ENCODE measurements at places on chromosomes 6 and 20.

DNA sequence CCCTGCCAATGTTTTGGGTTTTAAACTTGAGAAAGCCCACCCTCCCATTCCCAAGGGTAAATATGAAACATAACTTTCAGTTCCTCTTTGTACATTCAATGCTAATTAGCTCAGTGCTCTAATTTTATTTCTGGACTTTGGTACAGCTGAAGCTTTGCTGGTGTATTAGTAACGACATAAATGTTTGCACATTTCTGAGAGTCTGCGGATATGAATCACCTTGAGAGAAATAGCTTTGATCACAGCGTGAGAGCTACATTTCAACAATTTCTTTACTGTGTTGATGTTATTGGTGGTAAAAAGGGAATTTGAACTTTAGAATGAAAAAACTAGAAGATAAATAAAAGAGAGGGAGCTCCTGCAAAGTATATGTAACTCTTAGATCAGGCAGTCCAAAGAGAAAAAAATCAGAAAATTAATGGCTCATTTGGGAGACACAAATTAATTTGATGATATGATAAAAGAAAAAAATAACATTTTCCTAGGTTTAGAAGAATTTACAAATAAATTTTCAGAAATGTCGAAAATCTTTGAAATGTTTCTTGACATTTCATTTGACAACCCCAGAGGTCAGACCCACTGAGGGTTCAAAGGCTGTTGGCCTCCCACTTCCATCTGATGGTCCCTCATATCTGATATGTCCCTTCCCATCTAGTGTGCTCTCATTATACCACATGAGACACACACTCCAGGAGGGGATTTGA is 38.5 kb upstream of the CAP2 start:
- DNase-seq, result no peak

GRCh38 chr6:8736156-8736895 is 301.0 kb upstream of the SLC35B3 start:
- no peak for DNase-seq

DNA sequence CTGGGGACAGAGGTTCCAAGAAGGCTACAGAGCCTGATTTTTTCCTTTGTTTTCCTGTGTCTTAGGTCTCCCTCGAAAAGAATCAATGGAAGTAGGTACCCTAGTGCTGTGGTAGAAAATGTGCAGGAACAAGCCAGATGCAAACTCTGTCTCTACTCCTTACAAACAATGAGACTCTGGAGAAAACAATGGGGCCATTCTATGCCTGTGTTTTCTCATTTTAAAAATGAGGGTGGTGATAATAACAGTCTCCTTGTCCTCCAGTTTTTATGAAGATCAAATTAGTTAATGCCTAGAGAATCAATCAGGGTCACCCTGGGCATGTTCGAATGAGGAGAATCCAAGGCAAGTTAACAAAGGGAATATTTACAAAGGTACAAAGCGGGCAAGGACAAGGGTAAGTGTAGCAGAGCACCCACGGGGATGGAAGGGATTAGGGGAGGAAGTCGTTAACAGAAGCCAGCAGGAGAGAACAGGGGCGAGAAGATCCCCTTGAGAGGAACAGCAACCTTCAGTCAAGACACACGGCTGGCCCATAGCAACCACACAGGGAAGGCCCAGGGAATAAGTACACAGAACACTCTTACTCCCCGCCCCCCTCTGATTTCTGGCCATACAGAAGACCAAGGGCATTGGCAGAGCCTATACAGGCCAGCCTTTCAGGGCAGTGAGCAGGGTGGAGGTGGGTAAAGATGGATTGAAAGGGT is 342.8 kb downstream of the PTPRT start:
- no peak for DNase-seq

DNA sequence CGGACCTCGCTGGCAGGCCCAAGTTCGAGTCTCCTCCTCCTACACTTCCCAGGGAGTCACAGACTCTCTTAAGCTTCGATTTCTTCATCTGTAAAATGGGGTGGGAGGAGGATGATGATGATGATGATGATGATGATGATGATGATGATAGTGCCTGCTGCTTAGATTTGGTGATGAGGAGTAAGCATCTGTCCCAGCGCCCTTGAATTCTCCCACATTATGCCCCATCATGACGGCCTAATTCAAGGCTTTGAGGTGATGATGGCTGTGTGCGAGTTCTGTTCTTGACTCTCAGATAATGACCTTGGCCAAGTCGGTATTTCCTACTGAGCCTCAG is 487 bp upstream of the KIAA1755 start:
- no peak for DNase-seq

- DNase-seq, result peak; percentile 65
These were observed 6.5 kb downstream of the C20orf202 start for GRCh38 chr20:1209447-1210387.

DNA sequence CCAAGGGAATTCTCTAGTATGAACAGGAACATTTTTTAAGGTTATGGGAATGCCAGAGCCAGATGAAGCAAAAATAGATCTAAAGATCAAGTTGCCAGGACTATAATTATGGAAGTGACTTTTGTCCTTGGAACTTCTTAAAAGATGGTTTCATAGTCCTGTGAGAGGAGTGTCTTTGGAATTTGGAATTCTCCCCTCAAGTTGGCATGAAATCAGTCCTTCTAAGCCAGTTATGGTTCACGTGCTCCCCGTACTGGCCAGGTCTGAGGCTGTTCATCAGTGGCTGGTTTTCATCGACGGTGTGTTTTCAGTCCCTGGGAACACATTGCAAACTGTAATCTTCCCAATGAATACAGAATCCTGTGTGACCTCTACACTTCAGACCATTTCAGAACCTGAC is 63.1 kb downstream of the VGLL2 start:
- no peak for DNase-seq

DNA sequence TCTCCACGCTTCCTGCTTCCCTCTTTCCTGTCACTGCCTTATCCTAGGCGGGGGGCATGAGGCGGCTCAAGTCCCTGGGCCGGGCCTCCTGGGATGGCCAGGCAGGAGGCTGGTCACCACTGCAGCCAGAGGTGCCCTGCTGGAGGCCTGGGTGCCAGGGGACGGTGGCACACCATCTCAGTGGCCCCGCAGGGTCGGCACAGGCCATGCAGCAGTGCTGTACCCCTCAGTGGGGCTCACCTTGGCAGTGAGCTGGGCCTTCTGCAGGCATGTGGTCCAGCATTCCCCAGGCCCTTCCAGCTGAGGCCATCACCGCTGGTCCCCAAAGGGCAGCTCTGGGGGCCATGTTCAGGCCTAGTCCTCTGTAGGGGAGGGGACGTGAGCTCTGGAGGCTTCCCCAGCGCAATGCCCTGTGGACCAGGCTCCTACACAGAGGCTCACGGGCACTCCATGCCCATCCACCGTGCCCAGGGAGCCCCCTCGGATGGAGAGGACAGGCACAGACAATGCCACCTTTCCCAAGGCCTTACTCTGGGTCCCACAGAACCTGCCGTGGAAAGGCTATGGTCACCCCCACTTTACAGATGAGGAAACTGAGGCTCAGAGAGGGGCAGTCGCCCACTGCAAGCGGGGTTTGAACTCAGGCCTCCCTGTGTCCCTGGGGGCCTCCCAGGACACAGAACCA is 123.8 kb downstream of the TAF4 start:
- DNase-seq, result no peak

- DNase-seq, result peak; percentile 67
These were observed 94.3 kb downstream of the JPH2 start for GRCh38 chr20:44092551-44093248.

GRCh38 chr6:6539036-6539435 is 49.5 kb upstream of the LY86 start:
- DNase-seq, result no peak

DNA sequence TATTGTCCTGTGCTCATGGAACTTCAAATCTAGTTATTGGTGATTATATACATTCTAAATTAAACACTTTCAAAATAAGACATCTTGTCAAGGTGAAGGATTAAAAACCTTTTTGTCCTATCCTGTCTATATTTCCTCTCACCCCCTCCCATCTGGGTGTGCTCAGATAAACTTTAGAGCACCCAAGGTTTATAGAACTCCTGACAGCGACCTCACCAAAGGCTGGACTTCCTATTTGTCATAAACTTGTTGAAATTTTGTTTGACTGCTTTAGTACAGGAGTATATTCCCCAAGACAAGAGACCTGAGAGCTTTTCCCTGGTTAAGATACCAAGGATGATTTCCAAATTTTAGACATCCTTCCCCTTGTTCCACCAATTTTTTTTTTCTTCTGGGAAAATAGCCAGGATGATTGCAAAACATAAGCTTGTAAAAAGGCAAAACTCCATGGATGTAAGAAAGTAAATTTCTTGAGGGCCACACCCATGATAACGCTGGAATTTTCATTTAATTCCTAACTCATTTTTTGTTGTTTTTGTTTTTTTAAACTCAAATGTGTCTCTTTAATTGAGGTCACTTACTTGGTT is 33.0 kb downstream of the CARMIL1 start:
- DNase-seq, result no peak

- peak; percentile 32 for DNase-seq
These were observed 145.6 kb upstream of the MANEA start for GRCh38 chr6:95431637-95432228.

DNA sequence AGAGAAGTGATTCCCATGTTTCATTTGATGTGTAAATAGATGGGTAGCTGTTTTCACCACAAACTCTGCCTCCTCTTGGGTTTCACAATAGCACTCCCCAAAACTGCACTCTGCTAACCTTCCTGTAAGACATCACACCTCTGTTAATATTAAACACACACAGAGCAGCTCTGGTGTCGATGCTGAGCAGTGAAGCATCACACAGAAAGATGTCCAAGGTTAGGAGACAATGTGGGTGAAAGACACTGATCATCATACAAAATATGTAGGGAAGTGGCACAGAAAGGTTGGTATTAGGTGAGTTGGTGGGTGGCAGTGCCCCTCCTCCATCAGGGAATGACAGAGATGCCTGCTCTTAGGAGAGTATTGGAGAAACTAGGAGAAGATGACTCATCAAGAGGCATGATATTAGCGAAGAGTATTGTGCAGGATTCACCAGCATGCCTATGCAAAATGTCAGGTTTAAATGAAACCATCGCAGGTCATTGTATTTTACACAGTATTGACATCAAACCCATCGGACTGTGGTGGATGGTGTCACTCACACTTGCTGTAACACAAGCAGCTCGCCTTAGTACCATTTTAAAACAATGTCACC is 199.7 kb downstream of the TBXT start:
- no peak for DNase-seq

- no peak for DNase-seq
These were observed 853.8 kb upstream of the FLRT3 start for GRCh38 chr20:15191082-15191723.

- peak; percentile 33 for DNase-seq
These were observed 23.9 kb downstream of the THBS2 start for GRCh38 chr6:169229615-169230321.

DNA sequence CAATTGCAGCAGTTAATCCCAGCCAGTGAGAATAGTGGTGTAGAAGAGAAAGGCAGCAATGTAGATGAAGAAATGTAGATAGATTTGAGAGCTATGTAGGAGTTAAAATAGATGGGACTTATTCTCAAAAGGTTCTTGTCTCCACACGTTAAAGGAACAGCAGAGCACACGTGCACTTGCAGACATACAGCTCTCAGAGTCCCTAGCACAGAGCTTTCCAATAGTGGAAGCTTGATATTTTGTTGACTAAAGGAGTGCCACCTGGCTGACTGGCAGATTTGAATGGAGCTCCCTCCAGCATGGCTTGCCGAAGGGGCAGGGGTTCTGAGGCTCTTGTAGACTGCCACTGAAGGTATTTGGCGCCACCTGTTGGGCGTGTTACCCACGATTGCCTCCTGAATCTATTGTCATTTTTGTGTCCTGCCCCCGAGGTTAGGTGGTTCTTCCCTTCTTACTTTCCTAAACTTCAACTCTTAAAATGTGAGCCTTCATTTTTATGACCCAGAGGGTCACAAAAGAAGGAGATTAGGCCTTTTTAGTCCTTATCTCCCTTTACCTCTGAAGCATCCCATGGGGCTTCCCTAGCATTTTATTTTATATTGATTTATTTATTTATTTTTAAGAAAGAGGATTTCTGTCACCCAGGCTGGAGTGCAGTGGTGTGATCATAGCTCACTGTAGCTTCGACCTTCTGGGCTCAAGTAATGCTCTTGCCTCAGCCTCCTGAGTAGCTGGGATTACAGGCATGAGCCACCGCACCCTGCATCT is 16.4 kb downstream of the BRD2 start:
- peak; percentile 88 for DNase-seq

- no peak for DNase-seq
These were observed 86.3 kb upstream of the IRAK1BP1 start for GRCh38 chr6:78781001-78781400.

GRCh38 chr20:45152405-45152804 is 22.3 kb upstream of the PI3 start:
- no peak for DNase-seq

- DNase-seq, result no peak
These were observed 70.4 kb upstream of the BLCAP start for GRCh38 chr20:37598100-37598543.

DNA sequence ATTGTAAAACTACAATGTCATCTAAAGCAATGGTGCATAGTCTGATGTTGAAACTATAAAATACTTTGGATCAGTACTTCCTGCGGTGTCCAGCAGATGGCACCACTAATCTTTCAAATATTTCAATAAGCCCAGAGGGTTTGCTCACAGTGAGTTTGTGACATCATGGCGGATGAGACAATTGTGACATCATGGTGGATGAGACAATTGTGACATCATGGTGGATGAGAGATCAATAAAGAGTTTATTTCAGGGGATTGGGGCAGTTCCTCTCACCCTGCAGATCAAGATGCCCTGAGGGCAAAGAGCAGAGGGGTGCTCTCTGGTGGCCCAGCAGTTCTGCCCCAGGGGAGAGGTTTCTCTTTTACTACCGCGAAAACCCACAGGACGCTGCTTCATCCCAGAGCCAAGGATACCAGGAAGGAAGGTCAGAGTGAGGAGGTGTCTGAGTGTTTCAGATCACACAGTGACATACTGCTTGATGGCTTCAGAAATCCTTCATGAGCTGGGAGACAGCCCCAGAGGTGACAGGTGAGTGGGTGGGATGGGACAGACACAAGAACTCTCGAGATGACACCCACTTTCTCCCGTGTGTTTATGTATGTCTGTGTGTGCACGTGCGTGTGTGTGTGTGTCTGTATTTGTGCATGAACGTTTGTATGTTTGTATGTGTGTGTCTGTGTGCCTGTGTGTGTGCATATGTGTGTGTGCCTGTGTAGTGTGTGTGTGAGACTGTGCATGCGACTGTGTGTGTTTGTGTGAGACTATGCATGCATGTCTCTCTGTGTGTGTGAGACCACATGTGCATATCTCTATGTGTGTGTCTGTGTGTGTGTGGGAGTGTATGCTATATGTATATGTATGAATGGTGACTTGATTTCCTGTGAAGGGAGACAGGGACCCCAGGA is 7.3 kb upstream of the ULBP2 start:
- peak; percentile 90 for DNase-seq

GRCh38 chr6:119536666-119537065 is 187.1 kb upstream of the MAN1A1 start:
- no peak for DNase-seq

Data from lower leg skin (tissue), 4 donors.